Pons (tissue), 1 donor: ENCODE measurements at places on chromosomes 11 and 22.

- DNase-seq = no peak
Observed at GRCh38 chr11:130301002-130301401, 13.7 kb downstream of the ZBTB44 start.

DNA sequence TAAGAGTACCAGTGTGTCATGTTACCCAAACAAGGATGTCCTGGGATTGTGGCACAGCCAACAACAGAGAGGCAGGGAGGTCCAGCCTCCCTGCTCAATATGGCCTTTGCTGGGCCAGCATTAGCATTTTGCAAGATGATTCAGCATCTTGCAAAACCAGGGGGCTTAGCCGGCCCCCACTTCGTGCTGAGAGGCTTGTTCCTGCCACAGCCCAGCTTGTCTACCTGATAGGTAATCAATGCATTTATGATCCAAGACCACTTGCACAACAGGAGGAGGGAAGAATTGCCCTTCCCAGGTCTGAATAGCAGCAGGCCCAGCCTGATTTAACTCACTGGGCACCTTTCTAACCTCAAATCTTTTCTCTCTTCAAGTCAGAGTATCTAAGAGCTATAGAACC lies 189.0 kb upstream of the SYT13 start:
- no peak for DNase-seq

- no peak for DNase-seq
Observed at GRCh38 chr11:84292006-84292405, 1005.8 kb upstream of the CCDC90B start.

DNA sequence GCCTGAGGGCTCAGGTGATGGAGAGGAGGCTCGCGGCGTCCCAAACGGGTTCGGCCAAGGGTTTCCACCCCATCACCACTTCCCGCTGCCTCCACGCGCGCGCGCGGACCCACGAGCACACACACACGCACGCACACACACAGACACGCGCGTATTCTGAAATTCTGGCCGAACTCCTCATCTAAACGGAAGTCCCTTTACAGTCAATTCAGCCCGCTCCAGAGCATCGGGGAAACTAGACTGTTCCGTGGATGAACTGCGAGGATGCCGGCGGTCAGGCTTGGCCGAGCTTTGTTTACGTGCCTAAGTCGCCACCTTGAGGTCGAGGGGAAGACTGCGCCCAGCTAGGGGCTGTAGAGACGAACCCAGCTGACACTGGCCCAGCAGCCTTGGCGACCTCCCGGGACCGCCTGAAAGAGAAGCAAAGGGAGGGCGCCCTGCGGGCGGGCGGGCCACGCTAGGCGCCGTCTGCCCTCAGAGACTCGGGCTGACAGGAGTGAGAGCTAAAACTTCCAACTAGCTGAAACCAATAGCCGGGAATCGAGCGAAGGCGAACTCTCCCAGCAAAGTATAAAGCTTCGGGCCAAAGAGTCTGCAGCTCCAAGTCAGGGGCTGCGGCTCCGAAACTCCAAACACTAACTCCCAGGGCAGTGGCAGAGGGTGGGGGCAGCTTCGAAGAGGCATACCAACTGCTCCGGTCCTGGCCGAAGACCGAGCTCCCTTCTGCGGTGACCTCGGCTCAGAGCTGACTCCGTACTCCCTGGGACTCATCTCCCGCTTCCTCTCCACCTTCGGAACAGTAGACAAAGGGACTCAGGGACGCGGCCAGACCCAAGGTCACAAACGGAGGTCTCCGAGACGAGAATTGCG lies 124.7 kb upstream of the C11orf58 start:
- DNase-seq = peak; percentile 90

GRCh38 chr11:13317293-13318080 lies 39.9 kb downstream of the BMAL1 start:
- no peak for DNase-seq

DNA sequence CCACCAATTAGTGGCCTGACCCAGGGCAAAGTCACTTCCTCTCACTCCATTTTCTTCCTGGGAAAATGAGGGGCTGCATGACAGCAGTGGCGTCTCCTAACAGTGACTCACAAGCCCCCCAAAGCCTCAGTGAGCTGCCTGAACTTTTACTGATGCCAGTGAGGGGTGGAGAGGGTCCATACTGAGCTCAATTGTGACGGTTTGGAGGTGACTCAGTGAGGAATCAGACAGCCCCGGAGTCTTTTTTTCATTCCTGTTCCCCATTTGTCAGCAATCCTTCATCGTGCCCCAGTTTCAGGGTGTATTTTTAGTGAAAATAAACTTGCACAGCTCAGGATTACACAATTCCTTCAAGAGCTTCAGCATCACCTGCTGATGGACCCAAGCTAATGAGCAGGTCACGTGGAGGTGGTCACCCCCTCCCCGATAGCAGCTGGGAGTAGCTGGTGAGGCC lies 30.1 kb upstream of the RASD2 start:
- no peak for DNase-seq

DNA sequence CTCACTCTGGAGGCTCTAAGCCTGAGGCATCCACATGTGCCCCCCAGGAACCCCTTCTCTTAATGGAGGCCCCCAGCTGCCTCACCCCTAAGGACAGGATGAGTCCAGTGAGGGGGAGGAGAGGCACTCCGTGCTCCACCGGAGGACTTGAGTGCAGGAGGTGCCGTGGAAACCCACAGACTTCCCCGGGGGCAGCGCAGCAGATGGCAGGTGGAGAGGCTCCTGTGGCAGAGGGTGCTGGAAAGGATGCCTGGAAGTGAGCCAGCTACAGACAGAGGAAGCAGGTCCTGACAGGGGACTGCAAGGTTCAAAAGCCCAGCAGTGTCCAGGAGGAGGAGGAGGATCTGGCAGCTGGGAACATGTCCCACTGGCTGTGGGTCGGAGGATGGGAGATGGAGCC lies 1384.0 kb downstream of the TBC1D22A start:
- DNase-seq = no peak

DNA sequence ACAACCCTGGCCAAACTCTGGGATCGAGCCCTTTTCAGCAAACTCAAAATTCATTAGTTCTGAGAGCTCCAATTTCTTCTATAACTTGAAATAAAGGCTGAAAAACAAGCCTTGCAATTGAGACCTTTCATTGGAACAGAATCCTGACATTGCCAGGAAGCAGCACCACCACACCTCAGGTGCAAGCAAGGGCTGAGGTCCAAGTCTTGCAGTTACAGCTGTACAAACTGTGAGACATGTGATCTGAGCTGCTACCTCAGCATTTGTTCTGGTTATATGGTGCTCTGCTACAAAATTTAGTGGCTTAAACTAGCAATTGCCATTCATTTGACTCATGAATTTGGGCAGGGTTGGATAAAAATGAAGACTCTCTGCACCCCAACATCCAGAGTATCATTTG lies 18.1 kb downstream of the OR5AS1 start:
- DNase-seq = no peak
